ENCODE measurements at places on chromosomes 4 and X. TPM values are rescaled to one million over a fixed set of nuclear protein-coding genes. Genes with fewer than 3 reads are reported as not detected.

DNA sequence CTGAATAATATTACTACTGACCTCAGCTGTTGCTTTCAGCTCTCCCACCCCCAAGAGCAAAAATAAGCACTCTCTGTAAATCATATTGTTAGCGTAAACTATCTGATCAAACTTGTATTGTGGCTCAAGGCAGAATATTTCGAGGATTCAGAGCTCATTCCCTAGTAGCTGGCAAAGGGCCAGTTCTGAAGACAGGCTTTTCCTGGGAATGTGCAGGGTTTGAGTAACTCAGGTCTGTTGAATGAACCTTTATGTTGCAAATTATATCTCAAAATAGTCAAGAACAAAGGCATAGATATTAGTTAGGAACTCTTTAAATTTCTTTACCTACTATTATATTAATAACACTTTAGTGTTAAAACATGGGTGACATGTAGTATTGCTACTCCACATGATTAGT, 454.9 kb downstream of the CCSER1 start:
- no peak for DNase-seq

DNA sequence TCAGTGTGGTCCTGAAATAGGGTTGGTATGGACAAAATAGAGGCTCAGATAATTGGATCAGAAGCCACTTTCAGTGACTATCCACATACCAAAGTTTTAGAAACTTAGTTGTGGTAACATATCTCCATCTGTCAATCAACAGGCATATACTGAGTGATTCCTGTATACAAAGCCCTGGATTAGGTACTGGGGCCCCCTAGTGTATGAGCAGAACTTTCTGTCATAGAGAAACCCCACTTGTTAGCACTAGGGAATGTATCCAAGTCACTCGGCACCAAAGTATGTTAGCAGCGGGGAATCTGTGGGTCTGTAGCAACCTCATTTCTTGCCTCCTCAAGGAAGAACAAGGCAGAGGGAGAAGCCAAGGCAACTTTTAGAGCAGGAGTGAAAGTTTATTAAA, 50.7 kb downstream of the MAP7D3 start:
- no peak for DNase-seq

GRCh38 chr4:73259571-73260090, 1.0 kb upstream of the ANKRD17 start:
- DNase-seq: no peak

DNA sequence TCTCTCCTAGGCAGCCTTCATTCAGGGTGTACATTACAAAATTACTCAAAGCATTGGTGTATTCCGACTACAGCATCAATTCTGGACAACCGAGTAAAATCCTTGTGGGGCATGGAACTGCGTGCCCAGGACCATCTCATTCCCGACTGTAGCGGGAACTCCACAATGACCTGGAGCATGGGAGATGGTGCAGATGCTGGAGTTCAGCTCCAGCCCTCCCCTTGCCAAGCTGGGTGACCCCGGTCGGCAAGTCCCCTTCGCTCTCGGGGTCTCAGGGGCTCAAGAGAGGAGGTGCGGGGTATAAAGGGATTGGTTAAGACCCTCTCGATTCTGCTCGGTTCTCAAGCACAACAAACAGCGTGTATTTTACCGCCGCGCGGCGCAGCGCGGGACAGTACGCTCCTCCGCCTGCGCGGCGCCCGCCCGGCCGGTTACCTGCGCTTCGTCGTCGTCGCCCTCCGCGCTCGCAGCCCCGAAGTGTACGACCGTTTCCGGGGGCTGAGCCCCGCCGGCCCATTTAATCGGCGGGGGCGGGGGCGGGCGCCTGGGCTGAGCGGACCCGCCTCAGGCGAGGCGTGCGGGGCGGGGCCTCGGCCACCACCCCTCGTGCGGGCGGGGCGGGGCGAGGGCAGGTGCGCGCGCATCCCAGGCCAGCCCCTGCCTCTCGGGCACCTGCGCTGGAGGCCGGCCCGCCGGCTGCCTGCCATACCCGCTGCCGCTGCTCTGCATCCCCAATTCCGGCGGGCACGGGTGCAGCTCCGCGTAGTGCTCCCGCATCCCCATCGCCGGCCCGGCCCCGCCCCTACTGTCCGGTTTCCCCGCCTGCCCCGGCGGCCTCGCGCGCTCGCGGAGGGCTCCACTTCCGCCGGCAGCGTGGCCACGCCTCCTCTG, at the start of gene G6PD:
Gene G6PD, minus strand, starts transcription at position 493 of the 891 bp plus-strand sequence. CDS start 691 bp downstream, outside the sequence.
- peak; percentile 70 for DNase-seq

DNA sequence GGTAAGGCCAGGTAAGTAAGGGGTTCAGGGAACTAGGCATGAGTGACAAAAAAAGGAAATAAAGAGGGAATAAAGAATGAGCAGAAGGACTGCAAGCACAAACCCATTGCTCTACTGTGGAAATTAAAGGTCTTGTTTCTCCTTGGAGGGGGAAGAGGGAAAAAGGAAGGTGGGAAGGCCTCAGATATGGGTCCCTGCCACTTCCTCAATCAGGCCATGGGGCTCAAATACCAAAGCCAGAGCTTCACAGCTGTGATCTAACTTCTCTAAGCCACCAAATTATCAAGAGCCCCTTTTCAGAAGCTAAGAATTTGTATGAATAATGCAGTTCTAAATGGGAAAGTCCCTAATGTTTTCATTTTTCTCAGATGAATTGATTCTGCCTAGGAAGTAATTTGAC, 4.7 kb downstream of the USP51 start:
- no peak for DNase-seq

DNA sequence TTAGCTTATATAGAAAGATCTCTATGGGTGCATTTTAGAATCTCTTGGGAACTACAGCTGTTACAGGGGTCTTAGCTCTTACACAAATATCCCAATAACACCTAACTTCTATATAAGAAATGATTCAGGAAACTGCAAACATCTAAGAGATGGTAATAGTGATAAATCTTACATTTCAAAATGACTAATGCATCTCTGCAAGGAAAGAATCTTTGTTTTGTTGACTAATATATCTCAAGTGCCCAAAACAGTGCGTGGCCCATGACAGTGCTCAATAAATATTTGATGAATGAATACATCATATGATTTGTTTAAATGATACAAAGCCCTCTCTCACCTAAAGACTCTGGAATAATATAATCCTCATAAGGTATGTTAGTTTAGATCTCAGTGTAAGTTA, 47.5 kb downstream of the CENPE start:
- DNase-seq: no peak

GRCh38 chr4:54104907-54105306, 4.9 kb downstream of the GSX2 start:
- no peak for DNase-seq

- no peak for DNase-seq
These were observed 620.4 kb downstream of the ANKRD50 start for GRCh38 chr4:124092101-124092500.

HPGDS gene
- total RNA-seq: 0.98 TPM

RHOXF2B gene
- total RNA-seq: not detected

- DNase-seq: no peak
These were observed 15.6 kb upstream of the ATP8A1 start for GRCh38 chr4:42672359-42673081.

GALNT7 gene
- 67.2 TPM for total RNA-seq

DNA sequence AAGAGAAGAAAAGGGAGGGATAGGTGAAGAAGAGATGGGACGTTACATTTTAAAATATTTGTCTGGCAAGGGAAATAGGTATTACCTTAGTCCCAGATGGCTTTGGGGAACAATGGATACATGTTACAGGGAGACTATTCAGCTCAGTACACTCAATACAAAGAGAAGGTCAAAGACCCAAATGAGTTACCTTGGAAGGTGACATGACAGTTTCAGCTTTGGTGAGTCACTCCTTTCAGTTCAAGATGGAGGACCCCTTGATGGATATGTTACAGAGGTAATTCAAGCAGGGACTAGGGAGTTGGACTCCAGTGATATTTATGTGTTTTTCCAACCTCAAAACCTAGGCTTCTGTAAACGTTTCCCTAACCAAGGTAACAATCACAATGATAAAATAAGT, 5.0 kb downstream of the NOA1 start:
- no peak for DNase-seq

CHRDL1 gene
- 37.3 TPM for total RNA-seq

DNA sequence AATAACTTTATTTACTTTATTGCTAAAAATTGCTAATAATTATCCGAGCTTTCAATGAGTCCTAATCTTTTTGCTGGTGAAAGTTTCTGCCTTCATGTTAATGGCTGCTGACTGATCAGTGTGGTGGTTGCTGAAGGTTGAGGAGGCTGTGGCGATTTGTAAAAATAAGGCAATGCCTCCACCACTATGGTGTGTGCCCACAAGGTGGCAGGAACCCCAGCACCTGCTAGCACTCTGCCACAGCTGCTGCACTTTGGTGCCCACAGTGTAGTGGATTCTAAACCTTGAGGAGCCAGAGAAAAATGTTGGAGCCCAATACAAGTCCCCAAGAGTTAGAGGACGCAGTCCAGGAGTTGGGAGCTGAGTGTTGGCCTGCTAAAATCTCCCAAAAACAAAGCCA, 1237.1 kb downstream of the PCDH19 start:
- no peak for DNase-seq

- DNase-seq: no peak
These were observed 151.1 kb downstream of the CFAP299 start for GRCh38 chr4:80486603-80487002.

- DNase-seq: no peak
These were observed 276.6 kb downstream of the ANK2 start for GRCh38 chr4:113325876-113326615.

PIGA gene
- total RNA-seq: 19.2 TPM

DNA sequence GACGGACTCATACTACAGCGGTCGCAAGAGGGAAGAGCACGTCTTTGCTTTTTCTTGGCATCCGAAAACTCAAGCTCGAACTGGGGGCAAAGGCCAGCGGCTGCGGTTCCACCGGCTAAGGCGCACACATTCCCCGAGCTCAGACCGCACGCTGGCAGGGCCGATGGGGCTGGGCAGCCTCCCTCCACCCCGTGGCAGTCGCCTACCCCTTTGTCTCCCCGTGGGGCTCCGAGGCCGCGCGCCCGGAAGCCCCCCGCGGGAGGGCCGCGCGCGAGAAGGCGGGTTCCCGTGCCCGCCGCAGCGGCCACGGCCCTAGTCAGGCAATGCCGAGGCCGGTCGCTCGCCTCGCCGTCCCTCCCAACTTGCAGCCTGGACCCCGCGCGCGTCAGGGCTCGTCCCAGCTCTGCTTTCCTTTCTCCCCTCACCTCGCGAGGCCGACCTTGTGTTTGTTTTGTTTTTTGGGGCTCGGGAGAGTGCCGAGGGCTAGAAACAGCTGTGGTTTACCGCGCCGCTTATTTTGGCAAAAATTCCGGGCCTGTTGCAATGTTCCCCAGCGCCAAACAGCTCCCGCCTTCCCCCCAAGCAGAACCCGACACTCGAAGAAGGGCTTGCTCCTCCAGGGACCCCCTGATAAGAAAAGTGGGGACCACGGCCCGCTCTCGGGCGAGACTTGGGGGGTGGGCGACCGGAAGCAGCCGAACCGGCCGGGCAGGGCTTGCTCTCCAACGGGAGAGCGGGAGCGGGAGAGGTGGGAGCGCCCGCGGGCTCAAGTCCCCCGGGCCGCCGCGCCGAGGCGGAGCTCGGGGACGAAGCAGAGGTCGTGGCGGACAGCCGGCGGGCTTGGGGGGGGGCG, 561 bp upstream of the N4BP2 start:
- DNase-seq: peak; percentile 55

- DNase-seq: no peak
These were observed 25.1 kb upstream of the APLN start for GRCh38 chrX:129679901-129680300.

WDR19 gene
- 75.8 TPM for total RNA-seq

DNA sequence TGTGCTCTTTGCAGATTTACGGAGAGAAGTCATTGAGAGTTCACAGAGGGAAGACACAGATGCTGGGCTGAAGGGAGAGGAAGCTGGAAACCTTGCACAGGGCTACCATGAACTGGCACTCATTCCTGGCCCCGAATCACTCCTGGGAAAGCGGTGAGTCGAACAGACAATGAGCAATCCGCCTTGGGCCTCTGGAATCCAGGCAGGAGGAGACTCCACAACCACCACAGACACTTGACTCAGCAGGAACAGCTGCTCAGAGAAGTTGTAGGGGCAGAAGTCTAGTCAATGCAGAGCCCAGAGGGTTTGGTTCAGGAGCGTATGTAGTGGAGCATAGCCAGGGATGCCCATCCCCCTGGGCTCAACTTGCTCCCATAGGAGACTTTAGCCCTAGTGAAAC, 62.8 kb upstream of the GRIA3 start:
- DNase-seq: no peak

DNA sequence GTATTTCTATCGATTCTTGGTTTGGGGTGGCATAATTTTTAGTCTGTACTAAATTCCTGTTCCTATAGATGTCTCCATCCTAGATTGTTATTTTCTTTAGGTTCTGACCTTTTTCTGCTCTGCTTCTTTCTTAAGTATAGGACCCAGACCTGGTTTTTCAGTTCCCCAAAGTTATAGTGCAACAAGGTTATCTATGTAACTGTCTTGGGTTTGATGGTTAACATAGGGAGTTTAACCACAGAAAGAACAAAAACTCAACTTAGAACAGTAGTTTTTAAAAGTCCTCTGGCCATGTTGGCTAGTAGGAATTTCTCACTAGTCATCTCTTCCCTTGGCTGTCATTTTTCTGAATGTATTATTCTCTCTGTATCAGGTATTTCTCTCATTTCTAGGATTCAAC, 38.8 kb upstream of the MAD2L1 start:
- DNase-seq: no peak

FOXR2 gene
- total RNA-seq: not detected

- no peak for DNase-seq
These were observed 22.9 kb upstream of the FRMPD4 start for GRCh38 chrX:12115377-12115776.

DNA sequence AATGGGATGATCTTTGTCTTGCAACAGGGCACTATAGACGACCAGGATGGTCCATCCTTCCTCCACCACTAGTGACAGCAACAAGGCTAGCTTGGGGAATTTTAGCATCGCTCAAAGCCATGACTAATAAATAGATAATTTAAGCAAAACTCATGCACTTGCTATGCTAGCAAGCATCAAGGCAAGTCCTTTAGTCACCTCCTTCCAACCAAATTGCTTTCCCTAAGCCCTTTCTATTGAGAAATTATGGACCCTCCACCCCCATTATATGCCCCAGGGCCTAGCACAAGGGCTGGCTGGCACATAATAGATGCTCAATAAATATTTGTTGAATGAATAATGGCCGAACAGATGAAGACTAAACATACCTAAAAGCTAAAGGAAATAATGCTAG, 28.6 kb downstream of the SLC16A2 start:
- no peak for DNase-seq

TRIM61 gene
- 0.33 TPM for total RNA-seq

DNA sequence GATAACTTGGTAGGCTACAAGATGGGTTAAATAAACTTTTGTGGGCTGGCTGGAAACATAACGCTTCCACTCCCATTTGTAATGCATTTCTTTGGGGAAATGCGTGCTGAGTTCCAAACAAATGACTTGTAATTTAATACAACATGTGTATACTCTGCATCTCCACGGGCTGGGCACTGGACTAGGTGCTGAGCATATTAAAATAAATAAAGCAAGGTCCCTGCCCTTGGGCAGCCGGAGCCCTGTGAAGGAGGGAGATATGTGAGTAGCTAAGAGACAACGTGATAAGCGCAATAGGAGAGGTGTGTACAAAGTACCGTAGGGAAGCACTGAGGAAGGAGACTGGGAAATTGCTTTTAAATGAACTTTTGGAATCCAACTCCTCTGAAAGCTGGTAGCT, 147.2 kb upstream of the RBPJ start:
- no peak for DNase-seq

- no peak for DNase-seq
These were observed 103.0 kb downstream of the ADRA2C start for GRCh38 chr4:3869174-3869572.

- DNase-seq: no peak
These were observed 37.1 kb downstream of the GK start for GRCh38 chrX:30690330-30690729.

GRCh38 chrX:123324625-123325024, 140.5 kb downstream of the GRIA3 start:
- no peak for DNase-seq

- no peak for DNase-seq
These were observed 44.9 kb upstream of the TXK start for GRCh38 chr4:48178931-48179330.
